ENCODE measurements at places on chromosomes 13 and 19.
A peak's percentile ranks its signal among the peaks of the same experiment; 100 is the strongest.

DNA sequence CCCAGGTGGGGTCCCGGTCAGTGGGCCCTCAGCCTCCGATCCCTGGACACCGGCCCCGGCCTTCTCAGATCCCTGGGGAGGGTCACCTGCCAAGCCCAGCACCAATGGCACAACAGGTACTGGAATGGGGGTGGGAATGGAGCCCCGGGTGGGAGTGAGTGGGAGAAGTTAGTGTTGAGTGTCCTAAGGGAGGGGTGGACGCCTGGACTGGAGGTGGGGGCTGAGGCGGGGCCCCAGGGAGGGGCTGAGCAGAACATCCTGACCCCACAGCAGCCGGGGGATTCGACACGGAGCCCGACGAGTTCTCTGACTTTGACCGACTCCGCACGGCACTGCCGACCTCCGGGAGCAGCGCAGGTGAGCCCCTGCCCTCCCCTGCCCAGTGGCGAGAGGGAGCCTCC is 17.7 kb downstream of the EPN1 start:
- no peak for DNase-seq

DNA sequence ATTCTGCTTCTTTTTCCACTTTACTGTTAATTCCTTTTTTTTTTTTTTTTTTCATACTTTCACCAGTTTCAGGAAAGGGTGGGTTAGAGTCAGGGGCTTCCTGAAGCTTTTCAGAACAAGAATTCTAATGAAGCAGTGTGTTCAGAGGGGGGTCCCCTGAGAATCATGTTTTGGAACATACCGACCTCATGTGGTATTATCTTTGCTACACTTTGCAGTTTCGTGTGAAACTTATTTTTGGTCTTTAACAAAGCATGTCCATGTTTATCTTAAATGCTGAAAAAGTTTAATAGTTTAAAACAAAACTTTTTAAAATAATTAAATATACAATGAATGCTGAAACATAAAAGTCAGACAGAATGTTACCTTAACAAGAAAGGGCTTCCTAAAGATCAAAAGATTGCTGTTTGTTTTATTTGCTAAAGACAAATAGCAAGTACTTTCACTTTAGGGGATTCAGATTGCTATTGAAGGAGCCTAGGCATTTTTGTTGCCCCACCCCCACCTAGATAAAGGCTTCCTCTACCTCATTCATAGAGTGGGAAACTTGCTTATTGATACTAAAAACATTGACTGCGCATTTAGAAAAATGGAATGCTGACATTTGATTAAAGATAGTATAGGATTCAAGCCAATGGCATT is 21.1 kb upstream of the POMP start:
- DNase-seq: no peak

DNA sequence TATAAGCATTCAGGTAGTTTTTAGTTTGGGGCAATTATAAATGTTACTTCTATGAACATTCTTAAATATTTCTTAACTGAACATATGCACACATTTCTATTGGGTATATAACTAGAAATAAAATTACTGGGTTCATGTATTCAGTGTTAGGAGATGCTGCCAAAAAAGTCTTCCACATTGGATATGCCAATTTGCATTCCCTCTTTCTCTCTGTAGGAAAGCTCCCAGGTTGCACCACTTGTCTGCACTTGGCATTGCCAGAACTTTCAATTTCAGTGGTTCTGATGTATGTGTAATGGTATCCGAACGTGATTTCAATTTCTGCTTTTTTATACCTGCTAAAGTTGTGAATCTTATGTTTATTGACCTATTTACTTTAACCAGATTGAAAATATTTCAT is 972.1 kb upstream of the PRR20A start:
- no peak for DNase-seq

- no peak for DNase-seq
Observed at GRCh38 chr13:54614726-54615125, 1586.1 kb downstream of the OLFM4 start.

GRCh38 chr19:556611-557382 is 12.9 kb downstream of the GZMM start:
- no peak for DNase-seq

DNA sequence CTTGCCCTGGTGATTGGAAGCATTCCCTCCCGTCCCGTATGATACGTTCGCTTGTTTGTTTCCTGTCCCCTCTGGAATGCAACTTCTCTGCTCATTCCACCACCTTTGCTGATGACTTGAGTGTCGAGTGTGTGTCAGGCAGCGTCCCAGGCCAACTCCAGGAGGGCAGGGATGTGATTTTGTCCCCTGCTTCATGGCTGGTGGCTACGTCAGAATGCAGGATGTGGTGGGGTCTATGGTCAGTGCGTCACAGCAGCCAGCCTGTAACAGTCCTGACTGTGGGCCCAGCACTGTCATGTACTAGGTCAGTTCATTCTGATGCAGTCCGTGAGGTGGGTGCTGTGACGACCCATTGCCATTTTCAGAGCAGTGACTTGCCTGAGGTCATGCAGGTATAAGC is 16.2 kb downstream of the BRSK1 start:
- DNase-seq: no peak

DNA sequence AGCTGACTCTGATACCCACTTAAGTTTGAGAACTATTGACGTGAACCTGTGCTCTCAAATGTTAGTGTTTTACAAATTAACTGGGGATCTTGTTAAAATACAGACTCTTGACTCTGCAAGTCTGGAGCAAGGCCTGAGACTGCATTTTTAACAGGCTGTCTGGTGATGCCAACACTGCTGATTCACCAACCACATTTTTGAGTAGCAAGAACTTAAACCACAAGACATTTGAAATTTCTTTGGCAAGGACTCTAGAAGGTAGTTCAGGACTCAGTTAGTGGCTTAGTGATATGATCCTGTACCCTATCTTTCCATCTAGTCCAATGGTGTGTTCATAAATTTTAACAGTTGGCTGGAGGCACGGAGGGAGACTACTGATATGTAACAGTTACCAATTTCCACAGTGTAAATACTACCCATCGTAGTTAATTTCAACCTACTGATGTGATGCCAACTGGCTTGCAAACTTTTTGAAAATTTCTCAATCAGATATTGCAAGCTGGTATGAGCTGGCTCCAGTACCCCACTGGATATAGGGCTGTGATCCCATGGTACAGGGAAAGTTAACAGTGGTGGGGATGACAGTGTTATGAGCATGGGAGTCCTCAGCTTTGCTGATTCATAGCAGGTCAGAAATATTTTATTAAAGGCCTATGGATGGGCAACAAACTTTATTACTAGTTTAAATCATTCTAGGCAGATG is 255.1 kb downstream of the TBC1D4 start:
- DNase-seq: peak; percentile 8

- no peak for DNase-seq
Observed at GRCh38 chr13:44207476-44207875, 166.1 kb upstream of the SERP2 start.

GRCh38 chr13:64417581-64417980 is 2812.6 kb downstream of the PCDH9 start:
- no peak for DNase-seq

DNA sequence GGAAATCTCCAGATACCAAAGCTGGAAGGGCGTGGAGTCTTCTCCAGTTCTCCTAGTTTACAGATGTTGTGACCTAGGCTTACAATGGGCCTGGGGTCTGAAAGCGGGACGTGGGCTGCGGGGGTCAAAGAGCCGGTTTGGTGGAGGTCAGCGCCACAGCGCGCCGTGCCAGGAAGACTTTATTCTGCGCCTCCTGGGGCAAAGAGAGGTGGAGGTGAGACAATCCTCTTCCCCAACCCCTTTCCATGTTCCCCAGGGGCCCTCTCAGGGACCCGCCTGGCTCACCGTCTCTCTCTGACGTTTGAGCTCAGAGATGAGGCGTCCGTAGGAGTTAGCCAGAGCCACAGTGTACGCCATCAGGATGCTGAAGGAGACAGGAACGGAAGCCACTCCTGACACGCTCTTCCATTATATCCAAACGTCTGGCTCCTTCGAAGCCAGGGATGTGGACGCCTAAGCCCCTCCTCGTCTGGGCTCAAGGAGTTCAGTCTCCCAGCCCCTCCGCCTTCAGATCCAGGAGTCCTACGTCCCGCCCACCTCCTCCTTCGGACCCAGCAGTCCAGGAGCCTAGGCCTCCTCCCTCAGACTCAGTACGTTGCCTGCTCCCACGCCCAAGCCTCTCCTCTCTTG is 776 bp upstream of the LENG1 start:
- DNase-seq: no peak

- DNase-seq: no peak
Observed at GRCh38 chr19:806815-807421, 9.7 kb downstream of the PTBP1 start.

- peak; percentile 46 for DNase-seq
Observed at GRCh38 chr19:35395382-35396199, 24.7 kb downstream of the GPR42 start.

GRCh38 chr19:2160379-2160778 is 3.4 kb upstream of the DOT1L start:
- no peak for DNase-seq

DNA sequence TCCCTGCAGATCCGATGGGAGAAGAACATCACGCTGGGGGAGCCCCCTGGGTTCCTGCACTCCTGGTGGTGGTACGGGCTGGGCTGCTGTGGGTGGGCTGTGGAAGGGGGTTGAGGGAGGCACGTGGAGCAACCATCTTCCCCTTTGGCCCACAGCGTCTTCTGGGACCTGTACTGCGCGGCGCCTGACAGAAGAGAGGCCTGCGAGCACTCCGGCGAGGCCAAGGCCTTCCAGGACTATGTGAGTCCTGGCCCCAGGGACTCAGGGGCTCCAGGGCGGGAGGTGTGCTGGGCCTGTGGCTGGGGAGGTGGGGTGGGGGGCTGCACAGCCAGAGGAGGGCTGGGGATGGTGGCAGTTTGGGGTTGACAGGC is 8.5 kb downstream of the SSBP4 start:
- DNase-seq: no peak
